ENCODE measurements at places on chromosomes 6 and 20.

GRCh38 chr6:3899970-3900439 lies 50.8 kb downstream of the FAM50B start:
- DNase-seq, result no peak

- peak; percentile 55 for DNase-seq
These were observed 138.8 kb downstream of the HIVEP1 start for GRCh38 chr6:12150812-12151432.

DNA sequence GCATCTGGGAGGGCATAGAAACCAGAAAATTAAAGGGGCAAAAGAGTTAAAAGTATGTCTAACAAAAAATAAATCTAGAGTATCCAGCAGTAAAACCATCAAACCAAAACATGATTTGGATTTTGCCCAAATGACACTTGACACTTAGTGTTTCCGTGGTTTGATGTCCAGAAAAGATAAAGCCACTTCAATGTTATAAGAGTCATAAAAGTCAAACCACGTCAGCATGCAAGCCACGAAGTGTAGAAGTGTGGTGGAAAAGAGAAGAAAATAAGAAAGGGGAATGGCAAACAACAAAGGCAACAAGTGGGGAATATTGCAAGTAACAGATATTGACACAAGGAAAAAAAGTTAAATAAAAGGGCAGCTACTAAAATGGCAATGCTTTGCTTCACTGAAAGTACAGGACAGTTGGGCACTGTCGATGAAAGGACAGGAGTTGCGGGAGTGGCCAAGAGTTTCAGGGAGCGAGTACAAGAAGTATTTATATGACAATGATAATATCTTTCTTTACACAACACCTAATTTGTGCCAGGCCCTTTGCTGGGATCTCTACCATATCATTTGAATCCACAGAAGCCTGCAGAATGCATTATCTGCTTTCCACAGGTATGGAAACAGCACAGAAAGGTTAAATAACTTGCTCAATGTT lies 6.3 kb upstream of the HDDC2 start:
- DNase-seq, result no peak

- DNase-seq, result no peak
These were observed 1.7 kb downstream of the UNC5CL start for GRCh38 chr6:41037107-41037900.

DNA sequence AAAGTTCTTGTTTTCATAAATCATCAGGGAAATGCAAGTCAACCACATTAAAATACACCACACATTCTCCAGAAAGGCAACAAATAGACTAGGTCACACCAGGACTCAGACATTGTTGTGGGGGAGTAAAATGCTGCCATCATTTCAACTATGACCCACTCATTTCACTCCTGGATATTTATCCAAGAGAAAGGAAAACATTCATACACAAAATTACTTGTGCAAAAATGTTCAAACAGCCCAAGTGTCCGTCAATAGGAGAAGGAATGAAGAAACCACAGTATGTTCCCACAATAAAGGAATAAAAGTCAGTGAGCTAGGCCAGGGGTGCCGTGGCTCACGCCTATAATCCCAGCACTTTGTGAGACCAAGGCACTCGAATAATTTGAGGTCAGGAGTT lies 81.5 kb upstream of the QKI start:
- DNase-seq, result no peak
